Osteocyte (in vitro differentiated cells): ENCODE measurements at places on chromosomes 1 and 21. TPM values are rescaled to one million over a fixed set of nuclear protein-coding genes. Genes with fewer than 3 reads are reported as not detected.

The AQP10 gene
- not detected in 2 replicates for total RNA-seq

The OR2T29 gene
- total RNA-seq = not detected in 2 replicates

- no peak overlapping the region for H3K4me3 ChIP-seq
- peaks cover 4% of the 10 kb centered on the region for H3K36me3 ChIP-seq
- DNase-seq = no peak
These were observed 675.6 kb downstream of the SMYD3 start for GRCh38 chr1:245831518-245831917.

GRCh38 chr1:246798606-246799496 lies 74.6 kb downstream of the SCCPDH start:
- peaks cover 18% of the 10 kb centered on the region for H3K4me1 ChIP-seq
- no peaks in the 10 kb centered on the region for H3K36me3 ChIP-seq
- DNase-seq = no peak
- H3K27ac ChIP-seq = no peak overlapping the region

DNA sequence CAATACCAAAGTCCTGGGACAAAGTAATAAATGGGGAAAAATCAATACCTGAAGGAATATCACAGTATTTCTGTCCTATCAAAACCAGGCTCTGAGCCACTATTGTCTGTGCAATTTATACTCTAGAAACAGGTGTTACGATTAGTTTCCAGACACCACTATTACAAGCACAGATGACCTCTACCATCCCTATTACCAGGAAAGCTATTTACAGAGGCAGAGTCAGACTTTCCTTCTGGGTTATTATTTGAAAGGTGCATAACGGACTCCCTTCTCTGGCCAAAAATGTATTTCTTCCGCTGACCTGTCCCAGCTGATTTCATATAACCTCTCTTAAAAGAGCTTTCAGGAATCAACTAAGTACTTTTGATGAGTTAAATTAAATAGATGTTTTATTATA lies 154.6 kb upstream of the LRRC7 start:
- H3K27ac ChIP-seq = no peak overlapping the region
- no peak overlapping the region for H3K4me3 ChIP-seq
- no peaks in the 10 kb centered on the region for H3K36me3 ChIP-seq
- H3K4me1 ChIP-seq = no peaks in the 10 kb centered on the region

DNA sequence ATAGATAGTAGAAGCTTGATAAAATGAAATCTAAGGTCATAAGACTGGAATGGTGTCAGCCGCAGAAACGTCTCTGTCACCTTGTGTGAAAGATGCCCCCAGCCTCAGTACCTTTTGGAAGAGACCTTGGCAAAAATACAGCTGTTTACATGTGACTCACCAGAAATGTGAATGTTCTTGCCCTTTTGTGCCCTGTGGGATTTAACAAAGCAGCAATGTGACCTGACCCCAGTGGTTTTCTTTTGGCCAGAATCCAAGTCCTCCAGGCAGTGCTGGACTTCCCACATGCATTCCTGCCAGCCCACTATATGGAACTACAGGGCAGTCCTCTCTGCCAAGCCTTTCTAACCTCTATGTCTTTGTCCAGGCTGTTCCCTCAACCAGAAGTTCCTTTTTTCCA lies 27.2 kb upstream of the LRRC8C start:
- peaks cover 4% of the 10 kb centered on the region for H3K27me3 ChIP-seq
- H3K27ac ChIP-seq = no peak overlapping the region
- no peak overlapping the region for H3K4me3 ChIP-seq
- peaks cover 27% of the 10 kb centered on the region for H3K4me1 ChIP-seq
- no peak for DNase-seq

GRCh38 chr1:157691285-157691920 lies 9.2 kb downstream of the FCRL3 start:
- no peaks in the 10 kb centered on the region for H3K4me1 ChIP-seq
- peaks cover 4% of the 10 kb centered on the region for H3K27me3 ChIP-seq
- H3K27ac ChIP-seq = no peak overlapping the region
- no peaks in the 10 kb centered on the region for H3K36me3 ChIP-seq
- H3K4me3 ChIP-seq = no peak overlapping the region
- DNase-seq = no peak

GRCh38 chr1:212396638-212397037 lies 18.0 kb downstream of the PACC1 start:
- H3K4me3 ChIP-seq = no peak overlapping the region
- DNase-seq = no peak

DNA sequence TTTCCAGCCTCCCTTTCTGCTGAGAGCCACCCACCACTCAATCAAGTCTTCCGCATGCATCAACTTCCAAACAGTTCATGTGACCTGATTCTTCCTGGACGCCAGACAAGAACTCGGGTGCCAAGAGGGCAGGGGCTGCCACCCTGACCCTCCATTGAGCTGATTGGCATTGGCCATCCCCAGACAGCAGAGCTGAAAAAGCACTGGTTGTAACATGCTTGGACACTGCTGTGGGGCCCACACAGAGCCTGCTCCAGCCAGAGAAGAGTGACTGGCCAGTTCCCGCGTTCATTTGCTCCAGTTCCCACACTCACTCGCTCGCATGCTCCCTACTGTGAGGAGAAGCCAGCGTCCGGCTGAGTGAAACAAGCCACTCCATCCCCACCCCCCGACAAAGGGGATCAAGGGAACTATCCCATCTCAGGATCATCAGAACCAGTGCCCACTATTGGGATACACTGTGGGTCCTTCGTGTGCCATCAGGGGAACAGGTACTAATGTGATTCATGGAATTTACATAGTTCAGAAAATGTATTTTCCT lies 420.3 kb downstream of the NPHP4 start:
- no peak overlapping the region for H3K4me3 ChIP-seq
- no peaks in the 10 kb centered on the region for H3K4me1 ChIP-seq
- no peak overlapping the region for H3K27ac ChIP-seq
- no peaks in the 10 kb centered on the region for H3K27me3 ChIP-seq
- DNase-seq = peak; percentile 76
